Esophagus squamous epithelium (tissue), 5 donors: ENCODE measurements at places on chromosomes 2 and 18.
A peak's percentile ranks its signal among the peaks of the same experiment; 100 is the strongest.

DNA sequence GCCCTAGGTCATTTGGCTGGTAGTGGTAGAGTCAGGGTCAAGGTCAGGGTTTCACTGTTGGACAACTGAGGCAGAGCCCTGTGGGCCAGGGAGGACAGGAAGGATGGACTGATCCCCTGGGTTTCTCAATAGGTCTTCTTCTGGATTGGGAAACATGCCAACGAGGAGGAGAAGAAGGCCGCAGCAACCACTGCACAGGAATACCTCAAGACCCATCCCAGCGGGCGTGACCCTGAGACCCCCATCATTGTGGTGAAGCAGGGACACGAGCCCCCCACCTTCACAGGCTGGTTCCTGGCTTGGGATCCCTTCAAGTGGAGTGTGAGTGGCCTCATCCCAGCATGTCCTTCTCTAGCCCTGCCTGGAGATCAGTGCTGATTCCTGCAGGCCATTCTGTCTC is 18.1 kb downstream of the VIL1 start:
- no peak for DNase-seq

- no peak for DNase-seq
Observed at GRCh38 chr2:28049416-28049815, 158.9 kb downstream of the BABAM2 start.

- DNase-seq, result no peak
Observed at GRCh38 chr18:9066817-9067306, 35.6 kb upstream of the NDUFV2 start.

GRCh38 chr2:33598561-33599174 is 431 bp downstream of the FAM98A start:
- DNase-seq, result peak; percentile 11

- no peak for DNase-seq
Observed at GRCh38 chr2:52613064-52613463, 1154.5 kb upstream of the CHAC2 start.

DNA sequence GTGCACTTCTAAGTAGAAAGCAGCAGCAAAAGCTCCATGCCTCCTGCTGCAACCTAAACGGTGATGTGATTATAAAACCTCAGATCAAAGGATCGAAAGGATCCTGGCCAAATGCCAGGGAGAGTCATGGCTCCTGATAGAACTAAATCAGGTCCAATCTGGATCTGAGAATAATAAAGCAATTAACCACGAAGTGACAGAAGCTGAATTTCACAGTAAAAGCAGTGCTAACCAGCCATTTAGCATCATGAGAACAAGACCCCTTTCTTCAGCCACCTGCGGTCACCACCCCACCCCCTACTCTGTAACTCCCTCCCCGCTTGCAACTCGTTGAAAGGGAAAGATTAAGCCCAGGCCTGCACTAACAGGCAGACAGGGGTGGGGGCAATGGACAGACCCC is 748.7 kb downstream of the BCL11A start:
- no peak for DNase-seq

DNA sequence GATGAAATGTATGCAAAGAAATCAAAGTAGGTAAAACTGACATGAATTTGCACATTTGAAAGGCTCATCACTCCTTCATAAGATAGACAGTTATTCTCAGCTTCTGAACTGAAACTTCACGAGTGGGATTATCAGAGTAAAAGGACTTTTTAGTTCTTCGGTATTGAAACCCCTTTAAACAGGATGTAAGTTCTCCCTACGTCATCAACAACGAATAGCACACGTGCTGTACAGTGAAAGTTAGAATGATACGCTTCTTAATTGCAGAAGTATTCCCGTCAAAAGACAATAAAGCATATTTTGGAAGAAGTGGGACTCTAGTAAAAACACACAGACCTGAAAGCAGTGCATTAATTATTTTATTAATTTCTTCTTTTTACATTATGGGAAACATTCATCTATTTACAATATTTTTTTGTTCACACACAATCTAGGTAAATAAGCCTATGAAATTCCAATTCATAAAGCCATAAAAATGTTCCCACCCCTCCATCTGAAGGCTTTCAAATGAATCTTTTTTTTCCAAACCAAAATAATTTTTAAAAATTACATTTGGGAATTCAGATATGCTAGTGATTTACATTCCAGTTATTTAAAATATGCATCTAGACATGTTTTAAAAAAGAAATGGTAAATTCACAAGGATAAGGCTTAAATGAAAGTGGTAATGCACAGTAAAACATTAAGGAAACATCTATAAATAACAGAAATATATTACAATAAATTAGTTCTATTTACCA is 45.9 kb downstream of the TGIF1 start:
- DNase-seq, result no peak
